ENCODE measurements at places on chromosomes 1 and 21. TPM values are rescaled to one million over a fixed set of nuclear protein-coding genes. Genes with fewer than 3 reads are reported as not detected.

- no peak for DNase-seq
Measured at GRCh38 chr1:85569122-85569521, 11.4 kb upstream of the CCN1 start.

GRCh38 chr1:201759194-201759815 lies 69.7 kb upstream of the IPO9 start:
- no peak for DNase-seq

DNA sequence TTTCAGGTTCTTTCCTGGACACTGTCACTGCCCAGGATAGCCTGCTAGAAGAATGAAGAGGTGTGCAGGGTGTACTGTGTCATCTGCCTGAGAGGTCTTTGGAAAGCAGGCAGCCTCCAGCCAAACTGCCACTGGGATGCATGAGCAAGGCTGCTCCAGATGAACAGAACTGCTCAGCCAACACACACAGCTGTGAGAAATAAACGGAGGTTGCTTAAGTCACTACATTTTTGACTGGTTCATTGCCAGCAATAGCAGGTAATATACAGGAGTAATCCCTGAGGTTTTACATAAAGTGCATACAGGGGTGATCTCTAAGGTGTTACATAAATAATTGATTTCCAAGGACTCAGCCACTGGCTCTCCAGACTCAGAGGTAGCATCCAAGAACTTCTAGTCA lies 516.9 kb downstream of the BRINP3 start:
- DNase-seq = peak; percentile 43

The SLC9A1 gene
- total RNA-seq = 48.0 TPM

The CLCA1 gene
- total RNA-seq = not detected

All from lung (tissue), 17 donors.